ENCODE measurements at places on chromosomes 11 and 22.
A peak's percentile ranks its signal among the peaks of the same experiment; 100 is the strongest.

GRCh38 chr22:28867191-28867590 is 16.2 kb upstream of the ZNRF3 start:
- no peak for DNase-seq

DNA sequence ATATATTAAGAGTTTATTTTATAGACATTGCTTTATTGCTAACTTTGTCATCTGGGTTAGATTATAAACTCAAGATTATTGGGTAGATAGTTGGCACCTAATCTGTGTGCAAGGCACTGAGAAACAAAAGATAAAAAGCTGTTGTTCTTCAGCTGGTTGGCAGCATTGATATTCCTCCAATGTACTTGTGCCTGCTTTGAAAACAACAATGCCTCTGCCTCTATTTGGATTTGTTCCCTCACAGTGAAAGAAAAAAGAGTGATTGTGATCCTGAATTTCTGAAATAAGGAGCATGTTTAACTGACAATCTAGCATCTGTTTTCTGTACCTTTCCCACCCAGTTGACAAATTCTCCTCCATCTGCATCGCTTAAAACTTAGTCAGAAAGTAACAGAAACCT is 98.3 kb downstream of the TYR start:
- DNase-seq = no peak

GRCh38 chr11:69238573-69239351 is 55.2 kb upstream of the MYEOV start:
- peak; percentile 32 for DNase-seq

GRCh38 chr22:40818192-40818746 is 877 bp downstream of the SLC25A17 start:
- DNase-seq = no peak

GRCh38 chr11:121589946-121590537 is 137.3 kb upstream of the SORL1-AS1 start:
- no peak for DNase-seq

GRCh38 chr22:23184764-23185113 is 4.4 kb downstream of the BCR start:
- no peak for DNase-seq

DNA sequence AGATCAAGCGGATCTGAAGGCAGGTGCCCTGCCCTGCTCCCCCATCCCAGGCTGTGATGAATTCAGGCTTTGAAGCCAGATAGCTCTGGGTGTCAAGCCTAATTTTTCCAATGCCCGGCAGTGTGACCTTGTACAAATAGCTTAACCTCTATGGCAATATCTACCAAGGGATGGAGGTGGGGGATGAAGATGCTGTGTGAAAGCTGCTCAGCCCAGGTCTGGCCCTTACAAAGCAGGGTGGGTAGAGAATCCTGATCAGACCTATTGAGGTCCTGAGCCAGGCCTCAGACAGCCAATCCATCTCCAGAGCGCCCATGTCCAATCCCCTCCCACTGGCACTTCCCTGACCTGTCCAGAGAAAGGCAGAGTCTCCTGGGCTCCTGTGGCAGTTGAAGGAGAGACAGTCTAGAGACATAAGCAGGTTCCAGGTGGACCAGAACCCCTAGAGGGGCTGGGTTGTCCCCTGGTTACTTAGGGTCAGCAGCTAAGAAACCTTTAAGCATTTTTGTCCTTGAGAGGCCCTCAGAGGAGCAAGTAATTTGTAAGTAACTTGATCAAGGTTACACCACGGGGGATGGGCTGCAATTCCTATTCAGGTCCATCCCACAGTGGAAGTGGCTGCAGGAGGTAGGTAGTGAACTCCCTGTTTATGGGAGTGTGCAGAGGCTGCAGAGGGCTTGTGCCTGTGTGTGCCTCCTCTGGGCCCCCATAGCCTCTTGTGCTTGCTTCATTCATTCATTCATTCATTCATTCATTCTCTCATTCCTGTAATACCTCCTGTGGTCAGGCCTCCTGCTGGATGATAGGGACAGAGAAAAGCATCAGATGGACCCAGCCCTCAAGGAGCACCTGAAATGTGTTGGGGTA is 10.4 kb downstream of the P2RY2 start:
- no peak for DNase-seq
